ENCODE measurements at places on chromosomes 7 and 10. TPM values are rescaled to one million over a fixed set of nuclear protein-coding genes. Genes with fewer than 3 reads are reported as not detected.

FBXL13 gene
- 0.77 TPM for total RNA-seq

PDLIM1 gene
- 123 TPM for total RNA-seq

GRCh38 chr7:142012825-142013511 is 17.3 kb downstream of the MGAM start:
- no peak for DNase-seq

GRCh38 chr7:100545360-100546128 is 6.5 kb downstream of the AGFG2 start:
- peak; percentile 95 for DNase-seq

NPFFR1 gene
- total RNA-seq = not detected
